CD4-positive, alpha-beta T cell treated with Interleukin-6 at 100 ng/mL for 8 hours (primary cell): ENCODE measurements at places on chromosomes 7 and 10.

DNA sequence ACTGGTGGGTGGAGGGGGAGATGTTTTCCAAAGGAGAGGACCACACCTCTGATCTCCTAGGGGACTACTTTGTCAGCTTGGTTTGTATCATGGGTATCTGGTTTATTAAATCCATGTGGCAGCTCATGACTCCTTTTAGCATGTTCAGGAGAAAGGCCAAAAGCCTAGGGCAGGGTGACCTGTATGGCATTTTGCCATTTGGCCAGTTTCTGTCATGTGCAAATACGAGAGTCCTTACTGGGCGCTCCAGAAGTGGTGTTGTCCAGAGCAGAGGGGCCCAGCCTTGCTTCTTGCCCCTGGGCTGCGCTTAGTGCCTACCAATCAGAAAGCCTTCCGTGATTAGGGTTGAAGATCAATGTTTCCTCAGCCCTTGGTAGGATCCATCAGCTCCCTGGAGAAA lies 31.0 kb downstream of the ADRA2A start:
- no peak for DNase-seq

DNA sequence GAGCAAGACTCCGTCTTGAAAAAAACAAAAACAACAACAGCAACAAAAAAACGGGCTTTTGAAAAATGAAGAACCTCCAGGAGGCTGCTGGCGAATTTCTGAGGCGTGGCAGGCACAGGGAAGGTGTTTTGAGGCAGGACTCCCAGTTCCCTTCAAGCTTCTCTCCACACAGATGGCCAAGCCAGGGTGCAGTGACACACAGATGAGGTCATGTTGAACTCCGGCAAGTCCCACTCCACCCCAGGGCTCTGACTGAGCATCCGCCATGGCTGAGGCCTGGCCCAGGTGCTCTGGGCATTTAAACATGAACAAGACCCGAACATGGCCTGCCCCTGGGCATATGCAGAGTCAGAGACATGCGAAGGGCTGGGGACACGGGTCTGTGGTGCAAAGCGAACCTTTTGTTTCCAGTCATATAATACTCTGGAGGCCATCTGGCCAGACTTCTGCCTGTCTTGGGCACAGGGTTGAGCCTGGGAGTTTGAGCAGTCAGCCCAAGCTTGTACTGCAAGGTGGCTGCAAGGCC lies 514.6 kb upstream of the FOXK1 start:
- DNase-seq: no peak

- no peak for DNase-seq
Measured at GRCh38 chr7:91062713-91063112, 201.5 kb upstream of the FZD1 start.

DNA sequence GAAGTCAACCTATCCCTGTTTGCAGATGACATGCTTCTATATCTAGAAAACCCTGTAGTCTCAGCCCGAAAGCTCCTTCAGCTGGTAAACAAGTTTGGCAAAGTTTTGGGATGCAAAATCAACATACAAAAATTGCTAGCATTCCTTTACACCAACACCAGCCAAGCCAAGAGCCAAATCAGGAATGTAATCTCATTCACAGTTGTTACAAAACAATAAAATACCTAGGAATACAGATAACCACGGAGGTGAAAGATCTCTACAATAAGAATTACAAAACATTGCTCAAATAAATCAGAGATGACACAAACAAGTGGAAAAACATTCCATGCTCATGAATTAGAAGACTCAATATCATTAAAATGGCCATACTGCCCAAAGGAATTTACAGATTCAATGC lies 50.4 kb upstream of the ZNF365 start:
- DNase-seq: no peak

DNA sequence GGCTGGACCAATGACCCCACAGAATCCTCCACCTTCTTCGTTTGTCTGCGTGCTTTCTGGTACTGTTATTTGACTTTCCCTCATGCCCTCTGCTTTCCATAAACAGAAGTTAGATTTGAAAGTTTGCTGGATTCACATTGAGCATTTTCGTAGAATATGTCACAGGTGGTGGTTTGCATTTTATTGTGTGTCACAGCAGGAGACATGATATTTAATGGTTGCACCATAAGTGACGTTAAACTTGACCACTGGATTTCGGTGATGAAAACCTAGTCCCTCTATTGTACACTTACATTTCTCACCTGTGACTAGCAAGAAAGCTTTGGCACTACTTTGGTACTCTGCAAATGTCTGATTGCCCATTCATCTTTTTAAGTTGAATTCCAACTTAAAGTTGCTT lies 15.2 kb upstream of the MKX start:
- DNase-seq: no peak
